ENCODE measurements at places on chromosomes 6 and 20.

DNA sequence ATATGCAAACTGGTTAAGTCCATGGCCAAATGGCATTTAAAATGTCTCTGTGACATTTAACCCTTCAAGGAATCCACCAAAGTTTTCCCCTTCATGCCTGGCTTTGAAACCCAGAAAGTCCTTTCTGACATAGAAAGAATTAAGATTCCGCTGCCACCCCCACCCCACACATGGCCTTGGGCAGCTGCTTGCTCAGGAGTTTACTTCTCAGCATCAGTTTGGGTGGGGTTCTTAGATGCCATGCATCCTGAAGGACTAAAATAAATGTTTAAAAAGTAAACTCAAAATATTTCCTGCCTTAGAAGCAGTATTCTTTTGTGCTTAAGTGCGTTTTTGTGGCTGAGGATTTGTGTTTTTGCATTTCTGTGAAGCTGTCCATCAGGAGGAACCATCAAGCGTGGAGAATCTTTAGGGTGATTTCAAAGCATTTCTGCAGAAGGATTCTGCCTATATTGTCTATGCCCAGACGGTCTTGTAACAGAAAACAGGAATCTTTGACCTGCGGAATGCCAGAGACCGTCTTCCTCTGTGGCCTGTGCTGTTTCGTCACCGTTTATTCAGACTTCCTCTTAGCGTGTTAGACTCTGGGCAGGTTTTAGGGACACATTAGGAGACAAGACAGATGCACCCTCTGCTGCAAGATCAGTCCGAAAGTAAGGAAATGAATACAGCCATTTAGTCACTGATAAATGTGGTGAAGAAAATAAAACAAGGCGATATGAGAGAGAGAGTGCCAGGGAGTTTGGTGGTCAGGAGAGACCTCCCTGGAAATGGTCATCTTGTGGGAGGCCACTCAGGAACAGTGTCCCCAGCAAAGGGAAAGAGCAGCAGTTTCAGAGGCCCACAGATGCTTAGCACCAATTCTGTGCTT, 6.2 kb downstream of the DUSP22 start:
- DNase-seq, result no peak

DNA sequence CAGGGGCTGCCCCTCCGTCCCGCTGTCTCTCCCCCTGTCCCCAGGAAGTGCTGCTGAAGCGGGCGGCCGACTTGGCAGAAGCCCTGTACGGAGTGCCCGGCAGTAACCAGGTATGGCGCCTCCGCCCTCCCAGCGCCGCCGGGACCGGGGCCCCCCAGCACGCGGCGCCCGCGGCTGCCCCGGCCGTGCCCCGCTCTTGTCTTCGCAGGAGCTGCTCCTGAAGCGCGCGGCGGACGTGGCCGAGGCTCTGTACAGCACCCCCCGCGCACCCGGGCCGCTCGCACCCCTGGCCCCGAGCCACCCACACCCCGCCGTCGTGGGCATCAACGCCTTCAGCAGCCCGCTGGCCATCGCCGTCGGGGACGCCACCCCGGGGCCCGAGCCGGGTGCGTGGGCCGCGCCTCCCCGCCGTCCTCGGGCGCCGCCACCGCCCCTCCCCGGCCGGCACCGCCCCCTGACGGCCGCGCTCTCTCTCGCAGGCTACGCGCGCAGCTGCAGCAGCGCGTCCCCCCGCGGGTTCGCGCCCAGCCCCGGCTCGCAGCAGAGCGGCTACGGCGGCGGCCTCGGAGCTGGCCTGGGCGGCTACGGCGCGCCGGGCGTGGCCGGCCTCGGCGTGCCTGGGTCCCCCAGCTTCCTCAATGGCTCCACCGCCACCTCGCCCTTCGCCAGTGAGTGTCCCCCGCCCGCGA, 48.4 kb downstream of the CPXM1 start:
- no peak for DNase-seq

GRCh38 chr20:23391707-23392310, 29.5 kb downstream of the NAPB start:
- DNase-seq, result no peak

DNA sequence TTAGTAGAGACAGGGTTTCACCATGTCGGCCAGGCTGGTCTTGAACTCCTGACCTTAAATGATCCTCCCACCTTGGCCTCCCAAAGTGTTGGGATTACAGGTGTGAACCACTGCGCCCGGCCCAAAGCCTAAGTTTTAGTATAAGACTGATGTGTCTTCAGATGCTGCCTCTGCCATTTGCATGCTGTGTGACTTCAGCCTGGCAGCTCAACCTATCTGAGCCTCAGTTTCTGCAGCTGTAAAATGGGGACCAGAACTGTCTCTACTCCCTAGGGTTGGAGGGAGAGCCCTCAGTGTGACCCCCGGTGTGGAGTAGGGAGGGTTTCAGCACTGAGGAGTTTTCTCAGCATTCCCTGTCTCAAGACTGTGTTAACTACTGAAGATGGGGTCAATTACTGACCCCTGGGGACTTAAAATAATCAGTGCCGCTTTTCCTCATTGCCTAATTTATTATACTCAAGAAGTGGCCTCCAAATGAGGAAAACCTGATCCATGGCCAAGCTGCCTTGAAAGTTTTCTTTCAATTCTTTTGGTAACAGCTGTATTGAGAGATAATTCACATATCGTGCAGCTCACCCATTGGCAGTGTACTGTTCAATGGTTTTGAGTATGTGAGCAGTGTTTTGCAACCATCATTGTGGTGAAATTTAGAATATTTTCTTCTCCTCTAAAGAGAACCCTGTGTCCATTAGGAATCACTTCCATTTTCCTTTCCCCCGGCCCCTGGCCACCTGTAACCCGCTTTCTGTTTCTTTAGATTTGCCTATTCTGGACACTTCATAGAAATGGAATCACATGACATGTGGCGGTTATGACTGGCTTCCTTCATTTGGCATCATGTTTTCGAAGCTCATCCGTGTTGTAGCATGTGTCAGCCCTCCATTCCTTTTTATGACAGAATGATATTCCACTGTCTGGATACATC, 64.8 kb downstream of the PHACTR3 start:
- no peak for DNase-seq

DNA sequence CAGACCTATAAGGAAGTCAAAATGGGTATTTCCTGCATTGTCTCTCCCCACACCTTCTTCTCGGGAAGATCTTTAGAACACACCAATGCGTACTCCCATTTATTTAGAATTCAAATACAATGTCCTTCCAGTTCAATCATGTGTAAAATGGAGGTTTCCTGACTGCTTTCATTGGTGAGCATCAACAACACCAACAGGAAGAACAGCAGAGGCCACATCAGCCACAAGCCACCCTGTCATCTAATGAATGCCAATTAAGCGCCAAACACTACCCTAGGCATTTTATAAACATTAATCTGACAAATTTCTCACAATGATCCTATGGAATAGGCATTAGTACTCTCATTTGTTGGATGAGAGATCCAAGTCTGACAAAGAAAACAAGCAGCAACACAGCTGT, 68.4 kb upstream of the SMLR1 start:
- DNase-seq, result no peak

DNA sequence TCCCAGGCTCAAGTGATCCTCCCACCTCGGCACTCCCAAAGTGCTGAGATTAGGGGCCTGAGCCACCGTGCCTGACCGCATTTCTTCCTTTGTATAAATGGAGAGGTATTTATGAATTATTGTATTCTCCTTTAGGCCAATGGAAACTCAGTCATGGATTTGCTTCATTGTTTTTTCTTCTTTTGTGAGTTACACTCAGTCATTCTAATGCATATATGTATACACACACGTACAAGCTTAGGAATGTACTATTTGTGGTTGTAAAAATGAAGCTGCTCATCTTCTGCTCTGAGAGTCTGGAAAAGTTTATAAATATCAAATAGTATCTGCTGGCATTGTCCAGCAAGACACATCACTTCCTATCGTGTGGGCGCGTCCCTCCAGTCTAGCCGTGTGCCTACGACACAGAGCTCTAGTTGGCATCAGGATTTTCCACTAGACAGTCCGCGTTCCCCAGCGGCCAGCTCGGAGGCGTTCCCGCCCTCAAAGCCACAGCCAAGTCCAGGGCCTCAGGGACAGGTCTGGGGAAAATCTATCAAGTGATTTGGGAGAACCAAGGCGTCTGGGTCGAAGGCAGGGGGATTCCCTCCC, 215.2 kb downstream of the NFATC2 start:
- DNase-seq, result no peak

DNA sequence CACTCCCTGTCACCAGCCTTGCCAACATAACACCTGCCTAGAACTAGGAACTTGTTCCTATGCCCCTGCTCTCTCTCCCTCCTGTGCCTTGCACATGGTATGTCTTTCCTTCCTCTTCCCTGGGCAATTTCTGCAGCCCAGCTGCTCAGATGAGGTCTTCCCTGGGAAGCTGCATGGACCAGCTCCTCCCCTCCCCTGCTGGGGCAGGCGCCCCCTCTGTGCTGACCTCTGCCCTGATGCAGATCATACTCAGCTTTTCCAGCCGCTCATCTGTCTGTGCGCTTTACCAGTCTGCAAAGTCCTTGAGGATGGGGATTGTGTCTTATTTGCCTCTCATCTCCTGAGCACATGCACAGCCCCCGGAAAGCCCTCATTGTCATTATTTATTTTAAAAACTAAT, 161.8 kb downstream of the SCML4 start:
- no peak for DNase-seq

GRCh38 chr6:143953922-143954321, 54.1 kb downstream of the PLAGL1 start:
- DNase-seq, result no peak

All from NCI-H187 treated with DMSO at 0.1 percent for 48 hours (cell line).